ENCODE measurements at places on chromosomes 12 and 14. TPM values are rescaled to one million over a fixed set of nuclear protein-coding genes. Genes with fewer than 3 reads are reported as not detected.
A peak's percentile ranks its signal among the peaks of the same experiment; 100 is the strongest.

DNA sequence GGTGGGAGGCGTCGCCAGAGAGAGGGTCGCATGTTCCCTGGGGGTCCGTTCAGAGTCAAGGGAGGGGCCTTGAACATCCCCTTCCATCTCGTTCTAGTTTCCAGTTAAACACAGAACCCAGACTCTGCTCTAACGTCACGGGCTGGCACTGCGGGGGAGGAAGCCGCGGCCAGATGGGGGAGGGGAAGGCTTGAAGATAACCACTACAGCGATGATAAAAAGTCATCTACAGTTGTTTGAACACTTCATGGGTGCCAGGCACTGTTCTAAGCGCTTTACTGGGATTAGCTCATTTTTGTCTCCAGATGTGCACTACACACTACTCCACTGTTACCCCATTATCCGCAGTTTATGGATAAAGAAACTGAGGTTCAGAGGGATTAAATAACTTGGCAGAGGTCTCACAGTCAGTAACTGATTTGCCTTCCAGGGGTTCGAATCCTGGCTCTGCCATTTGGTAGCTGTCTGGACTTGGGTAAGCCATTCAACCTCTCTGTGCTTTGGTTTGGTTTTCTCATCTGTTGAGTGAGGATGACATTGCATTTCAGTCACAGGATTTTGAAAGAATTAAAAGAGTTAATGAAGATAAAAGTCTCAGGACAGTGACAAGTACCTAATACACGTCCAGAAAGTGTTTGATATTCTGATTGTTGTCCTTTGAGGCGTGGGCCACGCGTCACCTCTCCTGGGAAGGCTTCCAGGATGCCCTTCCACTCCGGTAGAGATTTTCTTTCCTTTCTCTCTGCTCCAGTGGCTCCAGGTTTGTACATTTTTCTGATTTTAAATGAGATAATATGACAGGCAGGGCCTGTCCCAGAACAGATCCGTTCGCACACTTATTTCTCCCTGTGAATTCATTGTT, 798 bp upstream of the RASAL1 start:
- DNase-seq: no peak

GRCh38 chr12:56454557-56454956, at the start of gene MIP:
Gene MIP (minus strand): TSS chr12:56454657. CDS start chr12:56454613, 44 bp downstream.
- DNase-seq: no peak

DNA sequence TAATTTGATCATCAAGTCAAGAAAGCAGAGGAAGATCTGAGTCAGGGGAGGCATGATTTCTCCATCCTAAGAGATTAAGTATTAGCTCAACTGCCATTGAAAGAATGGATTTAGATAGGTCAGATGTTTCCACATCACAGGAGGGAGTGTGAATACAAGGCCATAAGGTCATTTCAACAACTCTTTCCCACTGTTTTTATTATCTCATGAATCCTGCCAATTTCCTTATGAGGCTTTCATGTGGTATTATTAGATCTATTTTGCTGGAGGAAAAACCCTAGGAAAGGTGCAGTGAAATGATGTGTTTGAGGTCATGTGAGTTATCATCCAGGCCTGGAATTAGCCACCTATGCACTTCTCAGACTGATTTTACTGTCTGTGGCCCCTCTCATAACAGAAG, 269.0 kb downstream of the NOVA1 start:
- DNase-seq: no peak

CIT gene
- total RNA-seq: 25.4 TPM

DNA sequence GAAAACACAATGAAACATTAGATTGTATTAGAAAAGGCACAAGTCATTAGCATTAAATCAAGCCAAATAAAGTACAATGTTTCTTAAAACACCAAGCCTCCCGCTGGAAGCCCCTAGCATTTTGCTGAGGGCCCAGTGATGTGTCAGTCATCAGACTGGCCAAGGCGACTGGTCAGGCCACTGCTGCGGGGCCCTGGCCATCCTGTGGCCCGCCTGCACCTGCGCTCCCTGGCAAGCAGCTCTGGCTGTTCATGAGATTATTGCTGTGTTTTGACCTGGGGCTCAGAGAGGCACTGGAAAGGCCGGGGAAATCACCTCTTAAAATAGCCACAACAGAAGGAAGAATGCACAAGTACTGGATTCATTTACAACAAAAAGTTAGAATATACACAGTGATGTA, 24.2 kb upstream of the AMN start:
- no peak for DNase-seq

TDRD9 gene
- total RNA-seq: not detected

CFAP54 gene
- 5.3 TPM for total RNA-seq

DNA sequence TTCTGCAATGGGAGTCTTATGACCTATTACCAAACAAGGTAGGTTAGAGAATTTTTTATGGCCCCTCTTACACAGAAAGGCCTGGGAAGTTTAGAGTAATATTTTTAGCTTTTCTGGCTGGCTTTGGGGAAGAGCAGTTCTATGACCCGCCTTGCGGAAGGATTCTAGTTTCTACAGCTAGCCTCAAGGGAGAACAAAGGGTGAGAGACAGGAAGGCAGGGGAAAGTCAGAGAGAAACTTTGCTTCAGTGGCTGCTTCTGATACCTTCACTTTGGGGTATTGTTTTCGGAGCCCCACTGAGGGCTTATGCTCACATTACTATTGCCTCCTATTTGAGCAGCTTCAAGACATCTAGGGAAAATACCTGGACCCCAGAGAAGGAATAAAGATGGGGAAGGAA, 80.7 kb upstream of the NUDT4 start:
- DNase-seq: no peak

WSCD2 gene
- total RNA-seq: not detected

- peak; percentile 17 for DNase-seq
These were observed 957.1 kb downstream of the DIO2 start for GRCh38 chr14:79254069-79254775.

GRCh38 chr14:68199554-68200151, 380.1 kb downstream of the RAD51B start:
- DNase-seq: no peak

GRCh38 chr14:58272588-58273372, 25.6 kb upstream of the ARID4A start:
- no peak for DNase-seq

CRIP1 gene
- total RNA-seq: 1.8 TPM

DNA sequence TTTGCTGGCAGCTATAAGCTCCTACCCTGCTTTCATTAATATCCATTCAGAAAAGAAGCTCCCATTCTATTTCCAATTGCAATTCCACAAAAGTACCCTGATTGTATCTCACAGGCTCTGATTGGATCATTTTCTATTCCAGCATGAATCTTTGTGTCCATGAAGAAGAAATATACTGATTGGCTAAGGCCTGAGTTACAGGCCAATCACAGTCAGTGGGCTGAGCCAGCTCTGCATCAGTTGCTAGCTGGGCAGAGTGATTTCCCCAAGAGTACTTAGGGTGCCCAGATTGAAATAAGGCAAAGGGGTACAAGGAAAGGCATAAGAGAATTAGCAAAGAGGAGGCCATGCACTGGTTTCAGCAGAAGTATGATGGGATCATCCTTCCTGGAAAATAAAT, 14.4 kb downstream of the ART4 start:
- DNase-seq: peak; percentile 24

OR10P1 gene
- not detected for total RNA-seq

DNA sequence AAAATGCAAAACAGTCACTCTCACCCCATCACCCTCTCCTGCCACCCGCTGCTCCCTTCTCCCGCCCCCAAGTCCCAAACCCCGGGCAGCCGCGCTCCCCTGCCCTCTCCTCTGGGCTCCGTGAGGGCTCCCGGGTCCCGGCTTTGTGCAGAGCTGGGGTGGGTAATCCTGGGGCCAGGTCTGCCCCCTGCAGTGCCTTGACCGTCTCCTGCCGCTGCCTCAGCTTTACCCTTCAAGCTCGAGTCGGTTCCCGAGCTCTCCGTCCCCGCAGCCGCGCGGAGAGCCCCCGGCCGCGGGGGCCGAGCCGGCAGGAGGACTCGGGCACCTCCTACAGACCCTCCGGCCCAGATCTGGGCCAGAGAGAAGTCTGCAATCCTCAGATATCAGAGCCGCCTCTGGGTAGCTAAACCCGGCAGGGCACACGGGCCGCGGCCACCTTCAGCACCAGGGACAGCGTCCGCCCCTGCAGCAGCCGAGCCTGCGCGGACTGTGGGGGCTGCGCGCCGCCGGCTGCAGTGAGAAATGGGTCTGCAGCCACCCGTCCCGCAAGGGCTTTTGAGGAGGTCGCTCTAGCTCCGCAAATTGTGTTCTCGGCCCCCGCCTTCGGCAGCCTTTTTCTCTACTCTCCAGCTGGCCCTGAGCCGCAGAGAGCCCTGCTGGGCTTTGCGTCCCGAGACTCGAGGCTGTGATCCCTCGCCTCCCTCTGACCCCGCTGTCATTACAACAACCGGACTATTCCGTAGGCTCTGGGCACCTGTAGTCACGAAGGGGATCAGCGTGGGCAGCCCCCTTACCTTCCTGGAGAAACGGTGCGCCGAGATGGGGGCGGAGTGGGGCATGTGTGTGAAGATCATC, 1.2 kb downstream of the PRMT8 start:
- DNase-seq: peak; percentile 36

FAM181A gene
- total RNA-seq: not detected

DNA sequence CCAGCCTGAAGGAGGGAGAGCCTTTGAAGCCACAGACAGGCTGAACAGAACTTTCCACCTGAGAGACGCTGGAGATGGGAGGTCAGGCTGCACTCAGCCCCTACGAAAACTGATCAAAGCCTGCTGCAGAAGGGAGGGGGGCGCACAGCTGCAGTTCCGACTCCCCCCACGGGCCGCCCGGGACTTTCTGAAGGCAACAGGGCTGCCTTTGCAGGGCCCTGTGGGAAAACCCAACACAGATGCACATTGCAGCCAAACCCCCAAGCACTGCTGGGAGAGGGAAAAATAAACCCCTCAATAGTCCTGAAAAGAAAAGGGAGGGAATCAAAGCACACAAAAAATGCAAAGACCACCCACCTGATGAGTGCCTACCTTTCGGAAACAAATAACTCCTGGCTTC, 290.6 kb downstream of the ZFP36L1 start:
- DNase-seq: no peak

TAS2R8 gene
- not detected for total RNA-seq

DNA sequence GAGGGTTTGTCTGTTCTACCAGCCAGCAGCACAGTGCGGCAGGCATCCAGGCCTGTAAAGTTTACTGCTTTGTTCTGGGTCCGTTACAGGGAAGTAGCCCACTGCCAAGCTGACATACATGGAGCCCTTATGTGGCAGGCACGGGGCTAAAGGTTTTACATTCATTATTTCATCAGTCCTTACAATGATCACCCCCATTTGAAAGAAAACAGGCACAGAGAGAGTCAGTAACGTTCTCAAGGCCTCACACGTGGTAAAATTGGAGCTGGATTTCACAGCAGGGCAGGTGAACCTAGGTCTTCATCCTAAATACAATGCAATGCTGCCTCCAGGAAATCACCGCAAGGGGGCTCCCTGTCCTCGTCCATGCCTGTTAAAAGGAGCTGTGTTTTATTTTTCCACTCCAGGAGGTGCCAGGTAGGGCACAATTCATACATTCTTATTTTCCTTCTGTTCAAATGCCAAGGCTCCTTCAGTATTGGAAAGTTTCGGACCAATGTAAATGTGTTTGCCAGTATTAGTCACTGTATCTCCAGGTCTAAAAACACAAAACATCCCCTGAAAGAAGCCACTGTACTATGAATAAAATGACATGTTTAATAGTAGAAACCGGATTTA, 172.2 kb upstream of the GZMB start:
- DNase-seq: peak; percentile 51

DNA sequence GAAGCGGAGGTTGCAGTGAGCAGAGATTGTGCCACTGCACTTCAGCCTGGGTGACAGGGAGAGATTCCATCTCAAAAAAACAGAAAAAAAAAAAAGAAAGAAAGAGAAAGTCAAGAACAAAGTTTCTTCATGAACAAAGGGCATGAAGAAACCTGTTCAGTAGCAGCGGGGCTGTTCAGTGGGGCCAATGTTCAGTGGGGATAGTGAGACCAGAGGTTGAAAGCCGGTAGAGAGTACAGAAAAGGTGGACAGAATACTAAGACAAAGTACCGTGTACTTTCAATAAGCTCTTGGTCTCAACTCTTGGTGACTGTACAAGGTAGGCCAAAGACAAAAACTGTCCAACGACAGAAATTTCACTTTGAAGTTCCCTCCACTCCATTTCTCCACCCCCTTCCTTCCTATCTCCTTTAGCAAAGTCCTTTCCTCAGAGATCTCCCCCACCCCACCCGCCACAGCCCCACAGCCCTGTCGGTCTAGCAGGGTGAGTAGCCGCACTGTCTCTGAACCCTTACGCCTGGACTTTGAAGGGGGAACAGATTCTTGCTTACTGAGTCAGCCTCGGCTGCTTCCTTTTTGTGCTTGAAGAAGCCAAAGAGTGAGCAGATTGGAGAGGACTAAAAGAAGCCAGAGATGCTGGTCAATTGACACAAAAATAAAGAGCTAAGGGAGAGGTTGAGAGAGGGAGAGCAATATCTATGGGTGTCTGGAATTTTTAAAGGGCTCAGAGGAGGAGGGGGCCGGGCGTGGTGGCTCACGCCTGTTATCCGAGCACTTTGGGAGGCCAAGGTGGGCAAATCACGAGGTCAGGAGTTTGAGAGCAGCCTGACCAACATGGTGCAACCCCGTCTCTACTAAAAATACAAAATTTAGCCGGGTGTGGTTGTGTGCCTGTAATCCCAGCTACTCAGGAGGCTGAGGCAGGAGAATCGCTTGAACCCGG, 44.2 kb upstream of the FOS start:
- peak; percentile 95 for DNase-seq

All from HT1080 (cell line).